ENCODE measurements at places on chromosomes 1 and 21.

GRCh38 chr1:95085376-95085775 lies 12.6 kb upstream of the ALG14 start:
- DNase-seq, result no peak

GRCh38 chr1:66929146-66929688 lies 4.4 kb downstream of the MIER1 start:
- no peak for DNase-seq

DNA sequence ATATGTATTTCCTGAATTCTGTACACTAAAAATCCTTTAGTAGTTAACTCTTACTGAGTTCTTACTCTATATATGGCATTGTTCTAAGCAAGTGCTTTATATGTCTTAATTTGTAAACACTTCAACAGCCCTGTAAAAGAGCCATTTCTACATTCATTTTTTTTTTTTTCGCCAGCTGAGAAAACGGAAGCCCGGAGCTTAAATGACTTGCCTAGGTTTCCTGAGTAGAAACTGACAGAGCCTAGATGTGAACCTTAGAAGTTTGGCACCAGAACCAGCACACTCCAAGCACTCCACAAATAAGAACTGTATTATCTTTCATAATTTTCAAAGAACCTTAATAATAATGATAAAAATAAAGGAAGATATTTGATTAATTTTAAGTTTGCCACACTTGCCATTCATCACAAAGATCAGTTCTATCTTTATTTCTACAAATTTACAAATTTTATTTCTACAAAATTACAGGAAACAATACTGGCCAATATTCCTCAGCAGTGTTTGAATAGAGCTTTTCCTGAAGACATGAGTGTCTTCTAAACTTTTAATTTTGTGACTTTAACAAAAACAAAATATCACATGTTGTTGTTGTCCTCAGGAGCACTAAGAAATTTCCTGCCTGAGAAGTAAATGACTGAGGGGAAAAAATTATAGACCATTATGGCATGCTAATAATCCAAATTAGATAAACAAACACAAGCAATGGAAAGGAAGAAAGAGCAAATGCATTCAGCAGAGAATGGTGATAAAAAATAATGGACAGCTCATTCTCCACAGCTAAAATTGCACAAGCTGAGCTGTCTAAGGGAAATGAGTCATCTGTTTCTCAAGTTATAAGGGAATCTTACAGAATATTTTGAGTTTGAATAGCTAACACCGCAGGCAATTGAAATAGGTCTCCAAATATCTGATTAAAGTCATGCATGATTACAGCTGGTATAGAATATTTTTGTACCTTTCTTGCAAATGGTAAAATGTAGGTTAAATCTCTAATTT lies 71.2 kb downstream of the DPYD start:
- no peak for DNase-seq

DNA sequence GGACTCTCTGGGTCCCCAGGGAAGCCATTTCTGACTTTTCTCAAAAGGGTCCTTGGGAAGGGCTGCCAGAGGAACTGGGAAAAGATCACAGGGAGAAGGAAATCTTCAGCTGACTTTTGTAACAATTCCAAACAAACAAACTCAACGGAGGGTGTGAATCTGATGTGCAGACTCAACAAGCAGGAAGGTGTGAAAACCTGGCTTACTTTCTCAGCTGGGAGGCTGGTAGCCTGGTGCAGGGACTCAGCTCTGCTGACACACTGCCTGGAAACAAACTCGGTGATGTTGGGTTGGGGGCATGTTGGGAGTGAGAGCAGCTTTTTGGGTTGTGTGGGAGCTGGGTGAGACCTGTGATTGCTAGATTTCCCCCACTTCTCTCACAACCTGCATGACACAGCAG lies 10.2 kb upstream of the HSD3B2 start:
- no peak for DNase-seq

GRCh38 chr1:17883136-17883535 lies 128.0 kb downstream of the ACTL8 start:
- DNase-seq, result no peak

- no peak for DNase-seq
Observed at GRCh38 chr21:36022427-36023091, 37.8 kb downstream of the SETD4 start.

DNA sequence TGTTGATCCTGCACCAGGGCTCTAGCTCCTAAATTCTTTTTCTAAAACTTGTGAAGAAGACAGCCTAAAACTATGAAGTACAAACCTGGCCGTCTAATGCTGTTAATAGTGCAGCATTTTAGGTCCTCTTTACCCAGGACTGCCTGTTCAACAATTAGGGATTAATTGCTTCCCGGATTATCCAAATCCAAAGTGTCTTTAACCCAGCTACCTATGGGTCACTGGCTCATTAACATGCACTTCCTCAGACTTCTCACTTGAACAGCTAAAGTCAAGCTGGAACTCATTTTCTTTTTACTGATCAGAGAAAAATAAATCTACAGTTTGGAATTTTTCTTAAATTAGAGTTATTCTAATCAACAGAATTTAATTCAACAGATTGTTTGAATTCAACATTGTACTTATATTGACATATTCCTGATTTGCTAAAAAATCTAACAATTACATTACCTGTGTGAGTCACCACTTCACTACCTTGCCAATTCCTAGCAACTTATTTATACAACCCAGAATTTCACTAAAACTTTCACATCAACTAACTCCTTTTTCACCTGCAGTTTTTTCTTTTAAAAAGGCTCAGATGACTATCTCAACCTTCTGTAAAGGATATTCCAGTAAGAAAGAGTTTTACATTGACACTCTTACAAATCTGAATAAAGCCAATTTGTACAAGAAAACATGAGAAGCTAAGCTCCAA lies 3.3 kb downstream of the HNRNPU start:
- DNase-seq, result no peak

- no peak for DNase-seq
Observed at GRCh38 chr1:17007121-17007520, 4.6 kb downstream of the ATP13A2 start.

GRCh38 chr1:70264839-70265238 lies 43.7 kb downstream of the SRSF11 start:
- DNase-seq, result no peak

GRCh38 chr1:236724049-236724448 lies 37.8 kb downstream of the ACTN2 start:
- no peak for DNase-seq

DNA sequence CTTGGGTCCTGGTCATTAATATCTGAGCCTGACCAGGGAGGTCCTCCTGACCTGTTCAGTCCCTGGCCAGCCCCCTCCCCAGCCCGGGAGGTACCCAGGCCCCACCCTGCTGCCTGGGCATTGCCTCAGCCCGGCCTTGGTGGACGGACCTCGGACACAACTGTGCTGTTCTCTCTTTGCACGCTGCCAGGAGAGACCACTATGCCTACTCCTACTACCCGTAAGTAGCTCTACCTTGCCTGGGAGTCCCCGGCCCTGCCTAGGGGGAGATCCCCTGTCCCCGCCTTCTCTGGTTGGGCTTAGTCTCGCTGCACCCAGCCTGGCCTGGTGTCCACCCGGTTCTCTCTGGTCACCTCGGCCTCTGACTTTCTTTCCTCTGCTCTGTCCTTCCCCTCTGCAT lies 53.2 kb downstream of the PTPRU start:
- no peak for DNase-seq

GRCh38 chr1:235021321-235021720 lies 107.3 kb downstream of the TOMM20 start:
- no peak for DNase-seq

- no peak for DNase-seq
Observed at GRCh38 chr1:36937371-36937770, 96.9 kb downstream of the GRIK3 start.

GRCh38 chr1:158893654-158894053 lies 37.7 kb upstream of the PYHIN1 start:
- no peak for DNase-seq

DNA sequence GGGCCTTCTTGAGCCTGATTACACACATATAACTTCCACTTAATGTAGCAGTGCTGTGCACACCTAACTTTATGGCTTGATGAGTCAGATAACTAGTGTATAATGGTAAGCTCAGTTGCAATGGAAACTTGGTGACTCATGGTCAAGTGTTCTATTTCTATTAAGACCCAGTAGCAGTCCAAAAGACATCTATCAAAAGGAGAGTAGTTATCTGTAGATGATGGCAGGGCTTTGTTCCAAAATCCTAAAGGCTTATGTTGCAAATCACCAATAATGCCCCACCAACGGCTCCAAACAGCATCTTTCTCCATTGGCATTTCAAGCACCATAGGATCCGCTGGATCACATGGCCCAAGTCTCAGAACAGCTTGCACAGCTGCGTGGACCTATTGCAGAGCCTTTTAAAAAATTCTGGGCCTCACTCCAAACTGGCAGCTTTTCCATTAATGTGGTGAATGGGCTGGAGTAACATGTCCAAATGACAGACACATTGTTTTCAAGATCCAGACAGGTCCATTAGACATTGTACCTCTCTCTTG lies 566.8 kb upstream of the USP24 start:
- DNase-seq, result peak; percentile 46

- no peak for DNase-seq
Observed at GRCh38 chr1:155174324-155175280, 953 bp downstream of the TRIM46 start.
